ENCODE measurements at places on chromosomes 12 and 14.

DNA sequence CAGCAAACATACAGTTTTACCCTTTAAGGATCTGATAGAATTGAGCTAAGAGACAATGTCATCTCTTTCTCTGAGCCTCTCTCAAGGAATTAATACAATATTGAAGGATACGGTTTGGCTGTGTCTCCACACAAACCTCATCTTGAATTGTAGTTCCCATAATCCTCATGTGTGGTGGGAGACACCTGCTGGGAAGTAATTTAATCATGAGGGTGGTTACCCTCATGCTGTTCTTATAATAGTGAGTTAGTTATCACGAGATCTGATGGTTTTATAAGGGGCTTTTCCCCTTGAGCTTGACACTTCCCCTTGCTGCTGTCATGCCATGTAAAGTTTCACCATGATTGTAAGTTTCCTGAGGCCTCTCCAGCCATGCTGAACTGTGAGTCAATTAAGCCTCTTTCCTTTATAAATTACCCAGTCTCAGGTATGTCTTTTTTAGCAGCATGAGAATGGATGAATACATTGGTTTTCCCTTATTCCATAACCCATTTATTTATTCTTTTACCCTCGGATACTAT, 47.6 kb downstream of the TMEM30B start:
- no peak for DNase-seq

DNA sequence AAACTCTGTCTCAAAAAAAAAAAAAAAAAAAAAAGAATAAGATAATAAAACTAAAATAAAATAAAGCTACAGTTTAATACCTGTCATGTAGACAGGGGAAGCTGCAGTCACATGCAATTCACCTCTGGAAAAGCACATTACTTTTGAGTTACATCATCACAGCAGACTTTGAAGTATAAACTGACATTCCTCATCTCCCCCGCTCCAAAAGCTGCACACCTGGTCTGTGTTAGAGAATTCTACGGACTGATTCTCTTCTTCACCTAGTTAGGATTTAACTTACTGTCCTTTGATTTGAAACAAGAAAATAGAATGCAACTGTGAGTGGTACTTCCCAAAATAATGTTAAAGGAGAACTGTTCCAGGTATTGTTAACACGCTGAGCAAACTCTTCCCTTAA, 25.1 kb downstream of the SPPL3 start:
- DNase-seq, result no peak

DNA sequence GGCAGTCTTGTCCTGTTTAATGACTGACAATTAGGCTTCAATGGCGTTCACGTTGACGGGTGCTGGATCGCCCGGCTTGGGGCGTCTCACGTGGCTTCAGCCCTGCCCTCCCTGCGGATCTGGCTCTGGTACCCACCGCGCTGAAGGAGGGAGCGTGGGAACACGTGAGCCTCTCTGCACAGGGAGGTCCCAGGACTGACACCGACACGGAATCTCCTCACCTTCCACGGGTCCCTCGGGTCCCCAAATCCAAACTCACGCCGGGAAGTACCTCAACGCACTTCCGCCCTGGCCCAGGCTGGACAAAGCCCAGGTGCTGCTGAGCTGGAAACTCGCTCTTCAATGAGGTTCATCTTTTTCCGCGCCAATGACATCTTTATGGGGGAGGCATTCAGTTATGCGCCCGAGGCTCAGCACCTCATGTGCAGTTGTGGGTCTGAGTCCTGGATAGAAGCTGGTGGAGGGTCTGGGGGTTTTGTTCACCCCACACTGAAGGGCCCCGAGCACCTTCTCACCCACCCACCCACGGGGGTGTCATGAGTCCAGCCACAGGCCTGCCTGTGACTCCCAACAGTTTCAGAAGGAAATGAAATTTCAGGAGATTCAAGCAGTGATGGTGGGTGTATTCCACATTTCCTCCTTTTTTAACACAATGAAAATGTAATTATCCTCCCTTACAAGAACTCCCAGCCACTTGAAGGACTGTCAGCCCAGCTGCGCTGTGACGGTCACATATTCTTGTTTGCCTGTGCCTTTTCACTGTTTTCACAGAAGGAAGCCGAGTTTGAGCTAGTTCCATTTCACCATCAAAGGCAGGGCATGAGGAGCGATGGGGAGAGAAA, 251.7 kb upstream of the SFSWAP start:
- no peak for DNase-seq

DNA sequence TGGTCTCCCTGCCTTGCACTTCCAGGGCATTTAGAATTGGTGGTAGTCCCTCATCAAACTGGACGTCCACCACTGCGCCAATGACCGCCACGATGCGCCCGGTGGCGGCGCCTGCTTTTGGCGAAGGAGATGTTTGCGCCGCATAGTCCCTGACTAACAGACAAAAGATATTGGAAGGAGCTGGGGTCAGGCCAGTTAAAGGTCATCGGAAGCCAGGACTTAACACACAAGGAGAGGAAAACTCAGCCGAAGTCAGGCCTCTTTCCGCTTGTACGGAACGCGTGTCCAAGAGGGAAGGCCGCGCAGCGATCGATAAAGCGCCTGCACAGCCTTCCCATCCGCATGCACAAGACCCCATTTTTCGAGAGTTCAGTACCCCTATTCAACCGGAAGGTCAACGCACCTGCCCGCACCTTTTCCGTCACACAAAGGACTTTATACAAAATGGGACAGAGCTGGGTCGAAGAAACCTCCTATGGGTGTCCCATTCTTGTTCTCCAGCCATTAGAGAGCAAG, 525 bp downstream of the ATP5F1B start:
- DNase-seq, result peak; percentile 64

- DNase-seq, result no peak
Observed at GRCh38 chr14:79009286-79009685, 839.1 kb downstream of the NRXN3 start.

- no peak for DNase-seq
Observed at GRCh38 chr14:92986254-92987147, 63.6 kb downstream of the CHGA start.

DNA sequence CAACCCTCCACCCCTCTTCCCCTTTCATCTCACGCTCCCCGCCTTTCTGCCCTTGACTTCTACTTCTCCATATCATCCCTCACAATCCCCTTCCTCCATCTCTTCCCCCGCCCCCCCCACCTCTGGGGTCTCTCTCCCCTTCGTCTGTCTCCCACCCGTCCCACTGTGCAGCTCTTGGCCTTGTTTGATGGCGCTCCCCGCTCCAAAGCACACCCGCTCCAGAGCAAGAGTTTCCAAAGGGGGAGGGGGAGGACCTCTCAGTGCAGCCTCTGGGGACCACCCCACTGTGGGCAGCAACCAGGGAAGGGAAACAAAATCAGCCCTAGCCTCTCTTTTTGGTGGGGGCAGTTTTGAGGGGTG, 774 bp downstream of the CHGA start:
- no peak for DNase-seq

DNA sequence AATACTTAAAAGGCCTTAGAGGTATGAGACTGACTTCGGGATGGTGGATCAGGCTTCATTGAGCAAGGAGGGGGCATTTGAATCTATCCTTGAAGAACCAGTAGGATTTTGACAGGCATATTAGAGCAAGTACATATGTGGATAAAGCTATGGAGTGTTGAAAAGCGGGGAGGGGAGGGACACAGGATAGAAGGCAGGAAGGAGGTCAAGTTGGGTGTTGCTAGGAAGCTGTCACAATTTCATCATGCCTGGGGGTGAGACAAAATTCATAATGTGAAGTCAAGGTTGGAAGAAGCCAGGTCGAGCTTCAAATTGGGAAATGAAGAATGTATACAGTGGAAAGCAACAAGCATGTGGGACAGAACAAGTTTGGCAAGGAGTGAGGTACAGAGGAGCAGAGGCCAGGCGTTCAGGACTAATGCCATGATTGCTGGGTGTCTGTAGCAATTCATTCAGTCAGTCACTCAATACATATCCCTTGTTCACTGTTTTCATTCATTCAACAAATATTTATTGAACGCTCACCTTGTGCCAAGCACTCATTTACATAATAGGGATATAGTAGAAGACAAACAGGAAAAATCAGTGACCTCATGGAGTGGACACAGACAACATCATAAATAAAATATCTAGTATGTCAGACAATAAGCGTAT, 58.3 kb upstream of the LTA4H start:
- no peak for DNase-seq

DNA sequence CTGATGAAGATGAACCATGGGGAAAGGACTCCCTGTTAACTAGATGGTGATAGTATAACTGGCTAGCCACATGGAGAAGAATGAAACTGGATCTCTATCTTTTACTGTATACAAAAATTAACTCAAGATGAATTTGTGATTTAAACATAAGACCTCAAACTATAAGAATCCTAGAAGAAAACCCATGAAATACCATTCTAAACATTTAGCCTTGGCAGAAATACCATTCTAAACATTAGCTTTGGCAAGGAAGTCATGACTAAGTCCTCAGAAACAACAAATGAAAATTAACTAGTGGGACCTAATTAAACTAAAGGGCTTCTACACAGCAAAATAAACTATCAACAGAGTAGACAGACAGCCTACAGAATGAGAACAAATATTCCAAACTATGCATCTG, 28.4 kb upstream of the NOVA1 start:
- no peak for DNase-seq

DNA sequence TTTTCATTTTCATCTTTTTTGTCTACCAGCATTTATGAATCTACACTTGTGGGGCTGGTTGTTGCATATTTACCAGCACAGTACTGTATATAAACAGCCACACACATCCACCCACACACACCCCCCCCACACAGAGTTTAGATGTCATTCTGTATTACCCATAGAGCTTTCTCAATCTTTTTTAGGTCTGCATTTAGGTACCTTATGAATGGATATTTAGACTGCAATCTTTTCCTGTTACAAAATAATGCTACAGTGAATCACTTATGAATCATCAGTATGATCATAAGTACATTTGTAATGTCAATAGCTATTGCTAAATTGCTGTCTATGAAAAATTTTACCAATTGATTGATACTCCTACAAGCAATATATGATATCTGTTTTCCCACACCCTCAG, 67.3 kb upstream of the STK38L start:
- no peak for DNase-seq
